ENCODE measurements at places on chromosomes 7 and 10.

- no peak for DNase-seq
Observed at GRCh38 chr10:17816199-17816598, 7.1 kb downstream of the MRC1 start.

DNA sequence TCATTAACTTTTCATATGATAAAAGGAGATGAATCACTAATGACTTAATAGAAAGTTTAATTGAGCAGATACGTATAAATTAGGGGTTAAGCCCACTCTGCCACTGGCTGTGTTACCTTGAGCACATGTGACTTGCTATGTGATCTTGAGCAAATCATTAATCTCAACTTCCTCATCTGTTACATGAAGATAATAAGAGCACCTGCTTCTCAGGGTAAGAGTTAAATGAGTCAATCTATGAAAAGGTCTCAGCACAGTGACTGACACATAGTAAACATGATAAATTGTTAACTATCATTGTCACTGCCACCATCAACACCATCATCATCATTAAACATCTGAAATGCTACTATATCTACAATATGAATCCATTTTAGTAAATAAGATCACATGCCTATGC lies 110.8 kb downstream of the TPK1 start:
- no peak for DNase-seq

DNA sequence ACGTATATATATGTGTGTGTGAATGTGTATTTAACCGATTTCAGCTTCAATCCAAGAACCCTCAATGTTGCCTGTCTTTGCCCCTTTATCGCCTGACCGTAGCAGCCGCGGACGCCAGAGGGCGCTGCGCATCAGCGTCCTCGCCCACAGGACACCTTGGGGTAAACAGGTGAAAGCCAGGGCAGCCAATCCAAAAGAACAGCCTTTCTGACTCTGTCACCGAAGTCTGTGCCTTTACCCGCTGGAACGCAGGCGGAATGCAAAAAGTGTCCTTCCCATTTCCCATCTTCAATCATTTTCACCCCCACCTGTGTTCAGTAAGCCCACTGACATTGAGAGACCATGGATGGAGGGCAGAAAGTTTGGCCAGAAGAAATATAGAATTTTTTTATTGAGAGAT lies 3.6 kb downstream of the NXPH1 start:
- peak; percentile 18 for DNase-seq

DNA sequence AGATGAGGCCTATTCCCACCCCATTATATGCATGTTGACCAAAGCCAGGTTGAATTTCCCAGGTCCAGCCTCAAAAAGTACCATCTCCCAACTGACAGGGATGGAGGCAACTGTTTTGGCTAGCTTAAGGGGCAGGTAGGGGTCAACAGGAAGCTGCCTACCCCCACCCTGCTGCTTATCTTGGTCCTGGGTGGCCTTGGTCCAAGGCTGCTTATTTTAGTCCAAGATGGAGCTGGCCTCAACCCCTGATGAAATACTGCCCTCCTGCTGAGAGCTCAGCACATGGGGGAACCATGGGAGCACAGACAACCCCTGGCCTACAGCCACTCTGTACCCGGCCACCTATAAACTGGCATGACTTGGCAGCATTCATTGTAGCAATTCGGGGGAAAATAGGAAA lies 23.1 kb downstream of the MYO1G start:
- no peak for DNase-seq

DNA sequence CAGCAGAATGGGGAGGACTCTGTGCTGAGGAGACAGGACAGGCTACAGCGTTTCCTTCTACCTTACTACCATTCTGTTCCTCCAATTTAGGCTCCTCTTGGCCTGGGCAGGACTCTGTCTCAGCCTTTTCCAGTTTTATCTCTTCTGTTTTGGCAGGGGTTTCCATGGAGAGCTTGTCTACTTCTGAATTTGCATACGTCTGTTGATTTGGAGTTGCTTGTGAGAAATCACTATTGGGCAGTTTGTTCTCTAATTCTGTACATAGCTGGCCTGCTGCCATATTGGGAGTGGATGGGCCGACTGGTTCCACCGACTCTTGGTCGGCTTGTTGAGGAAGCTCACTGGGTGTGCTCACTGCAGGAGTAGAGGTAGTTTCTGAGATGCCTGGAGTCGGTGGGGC lies 136.8 kb downstream of the GALNT11 start:
- DNase-seq, result no peak

DNA sequence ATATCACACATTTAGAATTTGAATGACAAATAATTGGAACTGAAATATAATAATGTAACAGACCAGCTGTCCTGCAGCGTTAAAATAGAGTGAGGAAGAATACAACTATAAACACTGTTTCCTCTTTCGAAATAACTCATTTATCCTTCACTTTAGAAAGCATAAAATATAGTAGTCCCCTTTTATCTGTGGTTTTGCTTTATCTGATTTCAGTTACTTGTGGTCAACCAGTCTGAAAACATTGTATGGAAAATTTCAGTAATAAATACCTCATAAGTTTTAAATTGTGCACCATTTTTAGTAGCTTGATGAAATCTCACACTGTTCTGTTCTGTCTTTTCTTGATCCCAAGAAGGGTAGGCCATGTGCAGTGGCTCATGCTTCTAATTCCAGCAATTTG lies 31.7 kb downstream of the POLR1F start:
- DNase-seq, result no peak

- no peak for DNase-seq
Observed at GRCh38 chr10:78642269-78642816, 426.4 kb upstream of the ZMIZ1 start.

GRCh38 chr7:38211940-38212339 lies 33.9 kb downstream of the STARD3NL start:
- no peak for DNase-seq

DNA sequence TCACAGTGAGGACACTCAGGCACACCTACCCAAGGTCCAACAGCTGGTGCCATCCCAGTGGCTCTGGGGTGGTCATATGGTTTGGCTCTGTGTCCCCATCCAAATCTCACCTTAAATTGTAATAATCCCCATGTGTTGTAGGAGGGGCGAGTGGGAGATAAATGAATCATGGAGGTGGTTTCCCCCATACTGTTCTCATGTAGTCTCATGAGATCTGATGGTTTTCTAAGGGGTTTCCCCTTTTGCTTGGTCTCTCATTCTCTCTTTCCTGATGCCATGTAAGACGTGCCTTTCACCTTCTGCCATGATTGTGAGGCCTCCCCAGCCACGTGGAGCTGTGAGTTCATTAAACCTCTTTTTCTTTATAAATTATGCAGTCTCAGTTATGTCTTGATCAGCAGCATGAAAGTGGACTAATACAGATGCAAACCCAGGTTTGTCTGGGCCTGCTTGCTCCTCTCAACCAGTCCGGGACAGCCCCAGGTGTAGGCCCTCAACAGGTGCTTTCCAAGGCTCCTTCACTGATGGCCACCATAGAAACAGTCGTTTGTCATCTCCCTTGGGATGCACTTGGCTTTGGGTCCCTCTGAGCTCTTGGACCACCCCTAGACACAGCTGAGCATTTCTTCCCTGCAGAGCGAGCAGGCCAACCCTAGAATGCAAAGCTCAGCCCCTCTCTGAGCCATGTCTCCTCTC lies 101.3 kb upstream of the CTBP2 start:
- DNase-seq, result no peak

GRCh38 chr10:34889004-34889869 lies 74.1 kb upstream of the PARD3 start:
- DNase-seq, result no peak

DNA sequence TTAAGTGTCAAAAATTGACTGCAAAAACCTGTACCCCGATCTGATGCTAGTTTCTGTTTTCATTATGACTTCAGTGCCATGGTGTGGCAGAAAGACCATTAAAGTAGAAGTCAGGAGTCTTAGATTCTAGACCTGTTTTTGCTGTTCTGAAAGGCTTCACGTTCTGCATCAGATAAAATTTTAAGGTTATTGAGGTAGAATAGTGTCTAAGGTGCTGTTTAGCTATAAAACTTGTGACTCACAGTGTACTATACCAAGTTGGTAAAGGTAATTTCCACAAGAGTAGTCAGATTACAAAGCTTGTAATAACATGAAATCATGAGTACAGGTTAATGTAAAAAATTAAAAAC lies 38.6 kb downstream of the ZNRF2 start:
- DNase-seq, result no peak

Data from hematopoietic multipotent progenitor cell treated with erythropoietin and hydrocortisone succinate and interleukin-3 and kit ligand, for 15 days (in vitro differentiated cells).